Activated T-cell treated with anti-CD3 and anti-CD28 coated beads for 48 hours (primary cell): ENCODE measurements at places on chromosomes 1 and 21.
A peak's percentile ranks its signal among the peaks of the same experiment; 100 is the strongest.

- no peak for DNase-seq
Measured at GRCh38 chr1:116678732-116679090, 11.2 kb upstream of the IGSF3 start.

- DNase-seq: no peak
Measured at GRCh38 chr1:21396516-21396915, 43.4 kb upstream of the NBPF3 start.

- no peak for DNase-seq
Measured at GRCh38 chr1:66494482-66494881, 39.5 kb upstream of the SGIP1 start.

DNA sequence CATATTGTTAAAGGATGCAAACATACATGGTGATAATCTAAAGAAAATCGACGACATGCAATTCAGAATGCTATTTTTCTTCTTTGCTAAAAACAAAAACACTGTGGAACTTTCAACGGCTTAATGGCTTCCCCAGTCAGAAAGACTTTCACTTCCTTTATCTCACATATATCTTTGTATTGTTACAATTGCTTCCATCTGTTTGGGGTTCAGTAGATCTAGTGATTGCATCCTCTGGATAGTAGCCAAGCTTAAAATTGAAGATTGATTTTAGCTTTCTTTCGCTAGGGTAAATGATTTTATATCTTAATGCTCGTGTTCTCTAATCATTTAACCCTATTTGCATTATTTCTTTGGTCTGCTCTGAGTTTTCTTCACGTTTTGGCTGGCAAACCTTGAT lies 31.8 kb upstream of the ADAMTS1 start:
- DNase-seq: no peak

DNA sequence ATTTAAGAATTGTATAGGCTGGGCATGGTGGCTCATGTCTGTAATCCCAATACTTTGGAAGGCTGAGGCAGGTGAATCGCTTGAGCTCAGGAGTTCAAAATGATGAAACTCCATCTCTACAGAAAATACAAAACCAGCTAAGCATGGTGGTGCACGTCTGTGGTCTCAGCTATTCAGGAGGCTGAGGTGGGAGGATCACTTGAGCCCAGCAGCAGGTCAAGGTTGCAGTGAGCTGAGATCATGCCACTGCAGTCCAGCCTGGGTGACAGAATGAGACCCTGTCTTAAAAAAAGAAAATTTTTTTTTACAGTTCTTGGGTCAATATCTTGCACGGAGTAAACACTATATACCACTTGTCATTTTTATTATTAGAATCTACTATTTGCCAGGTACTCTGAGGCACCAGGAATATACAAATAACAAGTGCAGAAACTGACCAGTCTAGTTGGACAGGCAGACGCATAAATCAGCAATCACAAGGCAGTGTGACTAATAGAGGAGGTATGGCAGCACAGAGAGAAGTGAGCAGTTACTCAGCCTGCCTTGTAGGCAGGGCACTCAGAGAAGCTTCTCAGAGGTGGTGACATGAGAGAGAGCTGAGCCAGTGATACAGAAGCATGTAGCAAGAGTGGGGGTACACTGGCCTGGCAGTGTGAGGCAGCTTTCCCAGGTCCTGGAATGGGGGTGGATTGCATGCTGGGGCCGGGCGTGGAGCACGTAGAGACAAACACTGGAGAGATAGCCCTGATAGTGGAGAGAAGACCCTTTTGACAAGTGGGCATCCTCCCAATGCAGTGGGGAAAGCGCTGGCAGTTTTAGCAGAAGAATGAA lies 8.0 kb downstream of the PHLDA3 start:
- DNase-seq: no peak

DNA sequence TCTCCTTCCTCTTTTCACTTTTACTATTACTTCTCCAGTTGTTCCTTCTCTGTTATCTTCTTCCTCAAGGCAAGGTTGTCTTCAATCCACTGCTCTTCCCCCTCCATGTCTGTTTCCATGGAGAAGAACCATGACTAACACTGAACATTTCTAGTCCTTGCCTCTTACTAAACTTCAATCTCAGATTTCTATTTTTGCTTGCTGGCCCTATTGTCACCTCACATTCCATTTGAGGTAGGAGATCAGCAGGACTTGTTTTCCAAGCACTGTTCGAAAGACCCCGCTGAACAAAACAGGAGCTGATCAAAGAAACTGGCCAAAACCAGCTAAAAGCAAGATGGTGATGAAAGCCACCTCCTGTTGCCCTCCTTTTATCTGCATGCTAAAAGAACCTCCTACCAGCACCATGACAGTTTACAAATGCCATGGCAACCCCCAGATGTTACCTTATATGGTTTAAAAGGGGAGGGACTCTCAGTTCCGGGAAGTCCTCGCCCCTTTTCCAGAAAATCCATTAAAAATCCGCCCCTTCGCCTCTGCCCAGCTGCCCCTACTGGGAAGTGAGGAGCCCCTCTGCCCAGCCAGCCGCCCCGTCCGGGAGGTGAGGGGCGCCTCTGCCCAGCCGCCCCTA lies 22.6 kb downstream of the GON4L start:
- no peak for DNase-seq

- DNase-seq: no peak
Measured at GRCh38 chr1:204834336-204834735, 36.3 kb upstream of the NFASC start.

DNA sequence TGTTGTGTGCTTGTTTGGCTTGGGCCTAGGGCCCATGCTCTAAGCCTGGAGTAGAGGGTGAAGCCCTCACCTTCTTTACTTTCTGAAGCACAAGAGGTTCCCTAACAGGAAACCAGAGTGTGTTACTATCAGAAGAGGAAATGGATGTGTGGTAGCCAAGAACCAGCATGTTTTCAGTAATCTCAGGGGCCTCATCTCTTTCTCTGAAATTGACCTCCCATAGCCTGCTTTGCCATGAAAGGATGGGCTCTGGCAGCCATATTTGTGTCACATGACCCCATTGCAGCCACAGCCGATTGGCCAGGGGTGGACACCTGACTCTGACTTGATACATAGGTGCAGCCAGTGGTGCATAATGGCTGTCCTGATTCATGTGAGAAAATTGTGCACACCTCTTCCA lies 18.6 kb downstream of the A3GALT2 start:
- DNase-seq: no peak

DNA sequence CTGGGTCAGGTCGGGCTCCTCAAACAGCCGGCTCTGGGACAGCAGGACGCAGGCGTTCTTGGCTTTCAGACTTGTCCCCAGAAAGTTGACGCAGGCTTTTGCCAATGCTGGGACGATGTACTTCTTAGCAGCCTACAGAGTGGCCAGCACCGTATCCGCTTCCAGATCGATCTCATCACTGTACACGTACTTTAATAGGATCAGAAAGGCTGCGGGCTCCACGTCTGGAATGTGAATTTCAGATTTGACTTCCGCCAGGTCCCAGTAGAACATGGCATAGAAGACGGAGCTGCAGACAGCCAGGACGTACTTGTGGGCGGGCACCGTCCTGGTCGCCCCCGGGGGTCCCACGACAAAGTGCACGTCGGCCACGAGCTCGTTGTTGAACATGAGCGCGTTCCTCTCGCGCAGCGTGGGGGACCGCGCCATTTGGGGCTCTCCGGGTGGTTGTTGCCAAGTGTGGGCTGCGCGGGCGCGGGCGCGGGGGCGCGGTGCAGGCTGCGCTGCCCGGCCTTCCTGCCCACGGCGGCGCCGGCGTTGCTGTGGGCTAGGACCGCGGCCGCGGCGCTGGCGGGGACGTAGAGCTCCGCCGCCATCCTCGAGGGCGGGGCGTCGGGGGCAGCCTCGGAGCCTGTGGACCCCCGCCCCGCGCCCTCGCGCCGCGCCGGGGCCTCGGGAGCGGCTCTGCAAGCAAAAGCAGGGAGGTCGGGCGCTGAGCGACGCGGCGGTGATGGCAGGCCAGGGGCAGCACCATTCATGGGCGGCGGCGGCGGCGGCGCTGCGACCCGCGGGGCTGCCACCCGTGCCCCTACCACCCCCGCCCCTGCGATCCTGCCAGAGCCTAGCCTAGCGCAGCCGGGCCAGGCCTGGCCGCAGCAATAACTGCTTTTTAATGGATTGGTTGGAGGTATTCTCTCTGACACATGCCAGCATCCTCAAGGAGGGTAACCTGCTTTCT lies 10.6 kb downstream of the CNR2 start:
- DNase-seq: no peak

DNA sequence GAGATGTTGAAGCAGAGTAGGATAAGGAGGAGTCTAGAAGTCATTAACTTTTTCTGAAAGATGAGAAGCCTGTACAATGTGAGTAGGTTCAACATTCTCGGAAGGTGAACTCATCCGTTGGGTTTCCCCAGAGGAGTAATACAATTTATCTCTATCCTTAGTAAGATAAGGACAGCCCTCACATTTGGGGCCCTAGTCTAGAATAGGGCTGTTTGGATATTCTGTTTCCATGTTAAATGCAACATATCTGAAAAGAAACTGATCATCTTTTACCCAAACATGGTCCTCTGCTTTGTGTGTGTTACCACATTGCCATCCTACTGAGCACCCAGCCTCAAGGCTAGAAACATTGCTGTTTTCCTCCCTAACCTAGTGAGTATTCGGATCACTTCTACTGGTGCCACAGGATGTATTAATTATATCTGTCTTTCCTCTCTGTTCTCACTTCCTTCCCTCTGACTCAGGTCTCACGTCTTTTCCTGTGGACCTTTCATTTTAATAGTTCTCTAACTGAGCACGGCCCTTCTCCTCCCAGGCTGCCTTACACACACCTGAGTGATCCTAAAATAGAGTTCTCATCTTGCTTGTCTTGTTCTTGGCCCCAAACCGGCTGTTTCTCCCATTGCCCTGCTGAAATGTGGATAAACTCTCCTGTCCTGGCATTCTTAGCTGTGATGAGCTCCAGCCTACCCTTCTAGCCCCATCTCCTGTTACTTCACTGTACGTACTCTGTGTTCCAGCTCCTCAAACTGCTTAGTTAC lies 91.7 kb downstream of the CDC14A start:
- DNase-seq: peak; percentile 12

DNA sequence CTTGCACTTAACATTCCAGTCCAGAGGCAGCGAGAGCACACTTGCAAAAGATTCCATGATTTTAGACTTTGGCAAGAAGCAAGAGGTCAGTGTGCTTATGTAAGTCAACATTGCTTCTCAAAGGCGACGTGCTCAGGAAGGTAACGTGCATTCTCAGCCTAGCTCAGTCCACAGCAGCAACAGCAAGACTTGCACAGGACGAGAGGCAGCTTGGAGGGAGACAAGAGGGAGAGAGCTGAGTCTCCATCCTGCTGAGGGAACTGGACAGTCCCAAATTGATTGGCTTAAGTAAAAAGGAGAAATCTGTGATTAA lies 56.5 kb downstream of the PTP4A2 start:
- DNase-seq: no peak
